Fibroblast of upper back skin (primary cell): ENCODE measurements at places on chromosomes 2 and 18.

DNA sequence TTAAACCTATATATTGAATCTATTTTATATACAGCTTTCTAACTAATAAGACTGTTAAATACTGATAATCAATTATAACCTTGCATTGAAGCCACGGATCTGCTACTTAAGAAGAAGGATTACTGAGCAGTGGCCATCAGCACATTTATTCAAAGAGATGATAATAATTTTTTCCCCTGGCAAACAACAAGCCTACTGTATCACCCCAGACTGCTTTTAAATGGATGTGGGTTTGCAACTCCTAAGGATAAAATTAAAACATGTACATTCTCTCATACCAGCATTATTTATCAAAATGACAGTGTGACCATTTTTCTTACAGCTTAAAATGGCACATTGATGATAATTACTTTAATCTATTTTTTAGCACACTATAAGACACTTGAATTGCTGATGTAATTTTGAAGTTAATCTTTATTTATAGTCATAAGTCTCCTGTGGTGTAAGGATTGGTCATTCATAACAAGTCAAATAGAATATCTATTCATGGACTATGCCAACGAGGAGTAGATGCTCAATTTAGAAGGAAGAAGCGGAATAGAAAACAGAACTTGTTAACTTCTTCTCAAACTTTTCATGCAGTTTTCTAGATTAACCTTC is 517.7 kb downstream of the METTL4 start:
- no peak for DNase-seq

- no peak for DNase-seq
Observed at GRCh38 chr2:156756516-156756915, 320.3 kb downstream of the GPD2 start.

DNA sequence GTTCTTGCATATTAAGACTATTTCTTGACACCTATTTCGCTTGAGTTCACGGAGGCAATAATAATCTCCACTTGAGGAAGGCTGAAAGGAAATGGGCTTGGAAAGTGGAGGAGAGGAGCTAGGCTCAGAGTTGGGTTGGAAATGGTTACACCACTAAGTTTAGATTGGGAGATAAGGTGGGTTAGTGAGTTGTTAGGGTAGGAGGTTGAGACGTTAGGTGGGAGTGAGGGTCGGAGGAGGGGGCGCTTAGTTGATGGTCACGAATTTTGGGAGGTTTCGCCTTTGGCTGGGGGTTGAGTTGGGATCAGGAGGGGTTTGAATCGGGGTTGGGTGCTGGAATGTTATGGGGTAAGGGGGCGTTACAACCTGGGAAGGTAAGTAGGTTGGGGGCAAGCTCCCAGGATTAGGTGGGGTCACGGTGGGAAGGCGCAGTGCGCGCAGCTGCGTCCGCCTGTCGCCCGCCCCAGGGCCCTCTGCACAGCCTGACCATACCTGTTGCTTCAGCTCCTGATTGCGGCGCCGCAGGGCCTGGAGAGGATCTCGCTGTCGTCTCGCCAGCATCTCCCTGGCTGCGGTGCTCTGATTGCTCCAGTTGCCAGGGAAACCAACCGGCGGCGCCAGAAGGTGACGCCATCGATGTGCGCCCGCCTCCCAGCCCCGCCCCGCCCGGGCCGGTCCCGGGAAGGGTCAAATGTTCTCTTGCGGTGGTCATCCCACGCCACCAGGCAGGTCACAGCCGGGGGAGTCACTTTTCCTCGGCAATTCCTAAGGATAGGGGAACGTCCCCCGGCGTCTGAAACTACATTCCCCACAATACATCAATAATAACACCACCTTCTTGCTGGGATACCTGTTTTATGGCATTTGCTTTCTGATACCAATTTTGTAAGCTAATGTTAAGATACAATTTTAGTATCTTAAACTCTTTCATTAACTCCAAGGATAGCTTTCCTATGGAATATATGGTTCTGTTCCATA is at the start of gene NPHP1:
NPHP1 (minus strand) TSS at position 606 of the 978 bp plus-strand sequence; CDS start at position 561, 45 bp downstream.
- peak; percentile 79 for DNase-seq

DNA sequence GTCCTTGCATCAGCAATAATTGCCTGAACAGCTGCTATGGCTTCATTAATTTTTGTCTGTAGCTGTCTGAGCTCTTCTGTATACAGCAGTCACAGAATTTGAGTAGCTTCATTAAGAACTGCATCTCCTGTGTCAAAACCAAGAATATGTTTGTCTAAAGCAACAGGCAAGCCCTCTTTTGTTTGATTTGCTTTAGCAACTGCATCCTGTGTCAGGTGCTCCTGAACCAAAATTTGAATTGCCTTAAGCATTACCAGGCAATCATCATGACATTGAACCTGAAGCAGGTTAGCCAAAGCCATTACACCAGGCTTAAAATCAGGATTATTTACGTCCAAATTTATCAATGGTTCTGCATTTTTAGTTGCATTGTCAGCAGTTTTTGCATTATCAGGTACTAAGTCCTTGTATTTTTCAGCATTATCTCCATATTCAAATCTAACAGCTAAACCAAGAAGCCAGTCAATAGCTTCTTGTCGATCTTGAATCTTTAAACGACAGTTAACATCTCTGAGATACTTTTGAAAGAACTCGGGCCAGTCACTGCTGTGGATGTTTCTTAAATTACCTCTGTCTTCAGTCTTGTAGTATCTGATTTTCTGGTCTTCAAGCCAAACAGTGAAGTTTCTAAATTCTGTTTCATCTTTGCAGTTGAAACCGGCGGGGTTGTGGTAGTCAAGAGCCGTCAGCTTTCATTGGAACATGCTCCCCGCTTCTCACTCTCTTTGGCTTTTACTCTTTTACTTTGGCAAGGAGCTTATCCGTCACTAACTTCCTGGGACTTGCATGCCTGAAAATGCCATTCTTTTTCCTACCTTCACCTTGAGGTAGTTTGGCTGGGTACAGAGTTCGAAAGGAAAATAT is 42.2 kb downstream of the MERTK start:
- no peak for DNase-seq

DNA sequence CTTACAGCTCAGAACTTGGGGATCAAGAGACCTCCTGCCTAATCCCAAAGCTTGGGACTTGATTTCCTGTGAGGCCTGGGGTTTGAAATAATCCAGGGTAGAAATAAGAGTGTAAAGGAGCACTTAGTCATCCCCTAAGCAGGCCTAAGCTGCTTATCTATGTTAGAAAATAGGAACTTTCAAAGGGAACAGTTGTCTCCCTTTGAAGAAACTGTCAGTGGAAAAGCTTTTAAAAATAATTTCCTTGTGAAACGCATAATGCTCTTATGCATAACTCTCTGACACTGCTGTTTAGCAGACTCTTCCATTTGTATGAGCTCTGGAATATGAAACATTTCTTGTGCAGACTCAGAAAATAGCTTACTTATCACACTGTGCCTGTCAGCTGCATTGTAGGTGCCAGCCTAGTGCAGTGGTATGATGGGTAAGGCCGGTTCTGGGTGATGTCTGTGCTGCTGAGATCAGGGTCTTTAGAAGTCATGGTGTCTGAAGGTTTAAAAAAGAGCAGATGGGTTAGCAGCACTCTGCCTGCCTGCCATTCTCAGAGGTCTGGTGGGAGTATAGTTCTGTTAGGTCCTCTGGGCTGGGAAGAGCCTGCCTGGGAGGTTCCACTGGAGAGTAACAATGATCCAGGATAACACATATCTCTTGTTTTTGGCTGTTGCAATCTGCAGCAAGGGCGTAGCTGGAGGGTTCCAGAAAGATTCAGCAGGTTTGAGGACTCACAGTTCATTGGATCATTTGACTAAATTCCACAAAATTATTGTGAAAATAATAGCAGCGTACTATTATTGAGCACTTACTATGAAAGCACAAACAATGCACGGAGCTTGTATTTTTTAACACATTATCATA is 283.2 kb upstream of the MEX3C start:
- no peak for DNase-seq

- no peak for DNase-seq
Observed at GRCh38 chr2:75241696-75242095, 42.4 kb upstream of the TACR1 start.

DNA sequence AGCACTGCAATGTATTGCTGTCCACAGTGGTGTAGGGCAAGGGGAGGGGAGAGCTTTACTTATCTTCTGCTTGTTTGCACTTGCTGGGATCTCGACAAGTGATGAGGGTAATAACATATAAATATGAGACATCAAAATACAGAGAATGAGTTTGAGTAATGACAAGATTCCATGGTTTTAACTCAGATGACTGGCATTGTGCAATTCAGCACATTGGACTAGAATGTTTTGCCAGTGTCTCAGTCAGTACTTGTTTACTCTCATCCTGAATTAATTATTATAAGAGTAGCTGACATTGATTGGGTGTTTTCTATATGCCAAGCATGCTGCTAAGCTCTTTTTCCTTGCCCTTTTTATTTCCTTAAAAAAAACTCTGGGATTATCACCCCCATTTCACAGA is 306.7 kb upstream of the MMADHC start:
- no peak for DNase-seq

- no peak for DNase-seq
Observed at GRCh38 chr2:169664978-169665930, 29.0 kb downstream of the CFAP210 start.
